ENCODE measurements at places on chromosomes 7 and 10. TPM values are rescaled to one million over a fixed set of nuclear protein-coding genes. Genes with fewer than 3 reads are reported as not detected.

GRCh38 chr7:1856161-1856887 lies 186.2 kb downstream of the ELFN1 start:
- H3K36me3 ChIP-seq, result no peaks in the 10 kb centered on the region
- H3K27ac ChIP-seq, result no peak overlapping the region
- H3K4me3 ChIP-seq, result no peak overlapping the region
- H3K4me1 ChIP-seq, result no peaks in the 10 kb centered on the region
- H3K27me3 ChIP-seq, result no peaks in the 10 kb centered on the region

DNA sequence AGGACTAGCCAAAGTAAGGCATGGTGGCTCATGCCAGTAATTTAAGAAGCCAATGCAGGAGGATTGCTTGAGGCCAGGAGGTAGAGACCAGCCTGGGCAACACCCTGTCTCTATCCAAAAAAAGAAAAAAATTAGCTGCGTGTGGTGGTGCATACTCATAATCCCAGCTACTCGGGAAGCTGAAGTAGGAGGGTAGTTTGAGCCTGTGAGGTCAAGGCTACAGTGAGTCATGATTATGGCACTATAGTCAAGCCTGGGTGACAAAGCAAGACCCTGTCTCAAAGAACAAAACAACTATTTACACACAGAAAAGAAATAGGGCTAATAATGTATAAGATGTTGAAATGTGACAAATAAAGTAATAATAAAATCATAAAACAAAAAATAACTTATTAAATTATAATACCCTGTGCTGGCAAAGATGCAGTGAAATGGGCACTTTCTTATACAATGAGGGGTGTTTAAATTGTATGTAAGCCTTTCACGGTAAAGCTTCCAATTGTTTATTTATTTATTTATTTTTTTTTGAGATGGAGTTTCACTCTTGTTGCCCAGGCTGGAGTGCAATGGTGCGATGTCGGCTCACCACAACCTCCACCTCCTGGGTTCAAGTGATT lies 175.2 kb downstream of the TPST1 start:
- no peaks in the 10 kb centered on the region for H3K4me1 ChIP-seq
- no peaks in the 10 kb centered on the region for H3K36me3 ChIP-seq
- H3K27ac ChIP-seq, result no peak overlapping the region
- no peaks in the 10 kb centered on the region for H3K27me3 ChIP-seq
- DNase-seq, result no peak

The NPTX2 gene
- polyA plus RNA-seq, result not detected

The TET1 gene
- 0.01 TPM for polyA plus RNA-seq

DNA sequence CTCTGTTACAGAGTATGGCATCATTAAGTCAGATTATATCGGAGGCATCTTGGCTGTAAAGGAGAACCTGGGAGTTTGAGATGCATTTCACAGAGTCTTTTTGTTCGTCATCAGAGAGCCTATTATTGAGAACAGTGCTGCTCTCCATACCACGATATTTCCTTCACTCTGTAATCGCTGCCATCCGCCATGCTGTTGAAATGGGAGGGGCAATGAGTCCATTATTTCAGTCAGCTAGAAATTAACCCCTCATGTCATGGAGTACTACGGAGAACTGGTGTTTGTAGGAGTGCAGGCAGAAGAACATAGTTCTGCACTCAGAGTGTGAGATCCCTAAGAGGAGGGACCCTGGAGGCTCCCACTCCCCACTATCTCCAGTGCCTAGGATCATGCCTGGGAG lies 59.2 kb downstream of the SLC16A12 start:
- no peaks in the 10 kb centered on the region for H3K27me3 ChIP-seq
- H3K36me3 ChIP-seq, result no peaks in the 10 kb centered on the region
- H3K27ac ChIP-seq, result no peak overlapping the region

The ARMC3 gene
- not detected for polyA plus RNA-seq

DNA sequence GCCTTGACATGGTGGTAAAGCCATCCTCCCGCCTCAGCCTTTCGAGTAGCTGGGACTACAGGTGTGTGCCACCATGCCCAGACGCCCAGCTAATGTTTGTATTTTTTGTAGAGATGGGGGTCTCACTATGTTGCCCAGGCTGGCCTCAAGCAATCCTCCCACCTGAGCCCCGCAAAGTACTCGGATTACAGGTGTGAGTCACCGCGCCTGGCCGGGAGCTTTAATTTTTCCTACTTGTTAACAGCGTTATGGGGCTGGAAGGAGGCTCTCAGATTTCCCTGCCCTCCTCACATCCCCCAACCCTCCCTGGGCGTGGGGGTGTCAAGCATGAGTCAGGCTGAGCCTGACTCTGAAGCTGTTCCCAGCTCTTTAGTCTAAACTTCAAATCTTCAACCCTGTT lies 8.3 kb downstream of the ALKBH4 start:
- no peak overlapping the region for H3K27ac ChIP-seq
- no peak for DNase-seq
- no peaks in the 10 kb centered on the region for H3K4me1 ChIP-seq
- peaks cover 33% of the 10 kb centered on the region for H3K36me3 ChIP-seq
- no peaks in the 10 kb centered on the region for H3K27me3 ChIP-seq

DNA sequence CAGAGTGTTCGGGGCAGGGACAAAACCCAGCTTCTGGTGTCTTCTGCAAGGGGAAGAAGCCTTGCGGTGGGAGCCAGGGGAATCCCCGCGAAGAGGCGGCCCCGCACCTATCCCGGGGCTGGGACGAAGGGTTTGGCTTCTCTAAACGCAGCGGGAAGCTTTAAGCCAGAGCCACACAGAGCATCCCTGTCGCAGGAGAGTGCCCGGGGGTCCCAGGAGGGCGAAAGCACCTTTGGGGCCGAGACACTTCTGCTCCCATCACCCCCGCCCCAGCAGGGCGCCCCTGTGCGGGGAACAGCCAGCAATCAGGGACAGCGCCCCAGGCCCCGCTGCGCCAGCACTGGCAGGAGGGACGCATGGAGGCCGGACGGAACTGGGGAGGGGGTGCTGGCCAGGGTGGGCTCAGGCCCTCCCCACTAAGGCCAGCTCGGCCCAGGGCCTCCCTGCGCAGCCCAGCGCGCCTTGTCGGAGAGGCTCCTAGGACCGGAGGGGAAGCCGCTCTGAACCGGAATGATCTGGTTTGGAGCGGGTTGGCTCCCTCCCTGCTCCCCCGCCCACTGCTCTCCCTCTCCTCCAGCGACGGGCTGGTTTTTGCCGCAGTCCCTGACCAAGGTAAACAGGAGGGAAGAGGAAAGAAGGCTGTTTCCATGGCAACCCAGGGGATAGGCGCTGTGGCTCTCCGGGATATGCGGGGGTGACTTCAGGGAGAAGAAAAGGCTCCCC lies 63.9 kb downstream of the TMEM209 start:
- no peaks in the 10 kb centered on the region for H3K27me3 ChIP-seq
- H3K4me3 ChIP-seq, result peak overlapping the region; percentile 72
- peak; percentile 30 for DNase-seq
- H3K27ac ChIP-seq, result no peak overlapping the region

- H3K4me1 ChIP-seq, result peaks cover 3% of the 10 kb centered on the region
- H3K36me3 ChIP-seq, result no peaks in the 10 kb centered on the region
- no peaks in the 10 kb centered on the region for H3K27me3 ChIP-seq
- no peak overlapping the region for H3K27ac ChIP-seq
- no peak for DNase-seq
Measured at GRCh38 chr7:36057323-36057722, 95.7 kb upstream of the EEPD1 start.

- no peak overlapping the region for H3K4me3 ChIP-seq
- no peak overlapping the region for H3K27ac ChIP-seq
- H3K36me3 ChIP-seq, result no peaks in the 10 kb centered on the region
- no peaks in the 10 kb centered on the region for H3K27me3 ChIP-seq
- no peak for DNase-seq
Measured at GRCh38 chr7:101951757-101952156, 134.3 kb downstream of the CUX1 start.

- no peaks in the 10 kb centered on the region for H3K27me3 ChIP-seq
- H3K27ac ChIP-seq, result no peak overlapping the region
- no peak overlapping the region for H3K4me3 ChIP-seq
- no peaks in the 10 kb centered on the region for H3K4me1 ChIP-seq
- no peaks in the 10 kb centered on the region for H3K36me3 ChIP-seq
Measured at GRCh38 chr7:110317541-110318265, 773.2 kb upstream of the LRRN3 start.

The NPY4R gene
- polyA plus RNA-seq, result not detected

DNA sequence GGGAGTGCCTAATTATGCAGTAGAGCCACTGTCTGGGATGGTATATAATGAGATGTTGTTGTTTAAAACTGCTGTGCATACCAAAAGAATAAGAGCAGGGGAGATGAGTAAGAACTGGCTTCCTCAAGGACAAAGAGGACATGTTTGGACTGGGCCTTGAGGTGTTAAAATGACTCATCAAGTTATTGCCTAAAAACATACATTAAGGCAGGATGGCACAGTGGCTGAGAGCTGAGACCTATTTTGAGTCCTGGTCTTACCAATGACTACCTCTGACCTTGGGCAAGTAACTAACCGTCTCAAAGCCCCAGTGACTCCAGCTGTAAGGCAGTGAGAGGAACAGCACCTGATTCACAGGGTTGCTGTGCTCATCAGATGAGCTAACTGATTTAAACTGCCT lies 71.1 kb downstream of the CFAP58 start:
- no peak overlapping the region for H3K27ac ChIP-seq
- DNase-seq, result no peak
- no peaks in the 10 kb centered on the region for H3K4me1 ChIP-seq
- no peaks in the 10 kb centered on the region for H3K27me3 ChIP-seq

The SH2D4B gene
- polyA plus RNA-seq, result not detected

GRCh38 chr7:35694161-35694783 lies 663 bp downstream of the HERPUD2 start:
- peaks cover 5% of the 10 kb centered on the region for H3K36me3 ChIP-seq
- H3K4me3 ChIP-seq, result peak overlapping the region; percentile 97
- H3K4me1 ChIP-seq, result peaks cover 72% of the 10 kb centered on the region
- peak overlapping the region; percentile 80 for H3K27ac ChIP-seq
- DNase-seq, result peak; percentile 12

DNA sequence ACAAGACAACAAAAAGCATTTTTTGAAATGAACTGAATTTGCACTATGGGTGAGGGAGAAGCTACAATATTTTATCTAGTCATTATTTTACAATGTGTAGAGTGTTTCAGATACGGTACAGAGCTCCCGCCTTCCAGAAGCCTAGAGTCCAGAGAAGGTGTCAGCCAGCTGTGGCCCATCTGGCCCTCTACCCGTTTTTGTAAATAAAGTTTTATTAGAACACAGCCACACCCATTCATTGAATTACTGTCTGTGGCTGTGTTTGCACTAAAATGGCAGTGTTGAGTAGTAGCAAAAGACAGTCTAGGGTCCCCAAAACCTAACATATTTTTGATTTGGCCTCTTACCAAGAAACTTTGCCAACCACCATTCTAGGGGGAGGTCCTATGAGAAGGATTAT lies 162.0 kb downstream of the JCAD start:
- H3K27me3 ChIP-seq, result no peaks in the 10 kb centered on the region
- H3K4me1 ChIP-seq, result no peaks in the 10 kb centered on the region
- DNase-seq, result no peak
- H3K27ac ChIP-seq, result no peak overlapping the region
- H3K4me3 ChIP-seq, result no peak overlapping the region

DNA sequence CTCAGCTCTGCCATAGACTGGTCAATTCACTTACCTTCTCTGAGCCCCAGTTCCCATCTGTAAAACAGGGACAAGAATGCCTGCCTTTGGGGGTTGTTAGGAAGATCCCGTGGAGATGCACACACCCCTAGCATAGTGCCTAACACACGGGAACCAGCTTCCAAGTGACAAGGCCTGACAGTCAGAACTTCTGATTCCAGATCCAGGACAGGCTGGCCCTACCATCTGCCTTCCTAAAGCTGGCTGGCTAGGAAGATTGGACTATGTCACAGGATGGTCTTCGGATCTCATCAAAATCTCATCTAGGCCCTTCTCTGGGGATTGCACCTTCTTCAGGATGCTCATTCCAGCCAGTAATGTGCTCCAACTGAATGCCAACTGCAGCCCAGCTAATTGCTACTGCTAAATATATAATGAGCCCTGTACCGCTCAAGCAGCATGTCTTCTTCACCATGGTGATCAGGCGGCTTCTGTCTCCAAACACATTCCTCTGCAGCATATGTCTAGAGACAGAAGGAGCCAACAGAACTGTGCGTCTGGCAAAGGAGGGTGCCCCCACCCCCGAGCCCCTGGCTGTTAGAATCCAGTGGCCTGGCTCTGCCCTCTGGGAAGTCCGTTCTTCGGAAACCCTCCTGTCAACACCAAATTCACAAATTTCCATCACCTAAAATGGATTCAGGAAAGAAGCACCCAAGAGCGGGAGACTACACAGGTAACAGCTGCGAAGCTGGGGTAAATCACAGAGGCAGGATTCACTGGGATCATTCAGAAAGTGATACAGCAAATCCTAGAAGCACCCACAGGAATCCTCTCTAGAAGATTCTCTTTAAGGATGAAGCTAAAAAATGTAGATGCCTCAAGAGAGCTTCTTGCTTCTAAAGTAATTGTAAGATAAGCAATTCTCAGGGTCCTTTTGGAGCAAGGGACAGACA lies 142.1 kb upstream of the EEPD1 start:
- H3K27me3 ChIP-seq, result no peaks in the 10 kb centered on the region
- H3K27ac ChIP-seq, result no peak overlapping the region
- H3K4me3 ChIP-seq, result no peak overlapping the region
- H3K36me3 ChIP-seq, result no peaks in the 10 kb centered on the region
- no peak for DNase-seq

GRCh38 chr7:25863005-25863728 lies 288.8 kb upstream of the NFE2L3 start:
- DNase-seq, result no peak
- no peak overlapping the region for H3K4me3 ChIP-seq
- H3K27ac ChIP-seq, result no peak overlapping the region
- peaks cover 100% of the 10 kb centered on the region for H3K27me3 ChIP-seq
- H3K4me1 ChIP-seq, result peaks cover 15% of the 10 kb centered on the region
- no peaks in the 10 kb centered on the region for H3K36me3 ChIP-seq

The NFKB2 gene
- polyA plus RNA-seq, result 6.8 TPM

DNA sequence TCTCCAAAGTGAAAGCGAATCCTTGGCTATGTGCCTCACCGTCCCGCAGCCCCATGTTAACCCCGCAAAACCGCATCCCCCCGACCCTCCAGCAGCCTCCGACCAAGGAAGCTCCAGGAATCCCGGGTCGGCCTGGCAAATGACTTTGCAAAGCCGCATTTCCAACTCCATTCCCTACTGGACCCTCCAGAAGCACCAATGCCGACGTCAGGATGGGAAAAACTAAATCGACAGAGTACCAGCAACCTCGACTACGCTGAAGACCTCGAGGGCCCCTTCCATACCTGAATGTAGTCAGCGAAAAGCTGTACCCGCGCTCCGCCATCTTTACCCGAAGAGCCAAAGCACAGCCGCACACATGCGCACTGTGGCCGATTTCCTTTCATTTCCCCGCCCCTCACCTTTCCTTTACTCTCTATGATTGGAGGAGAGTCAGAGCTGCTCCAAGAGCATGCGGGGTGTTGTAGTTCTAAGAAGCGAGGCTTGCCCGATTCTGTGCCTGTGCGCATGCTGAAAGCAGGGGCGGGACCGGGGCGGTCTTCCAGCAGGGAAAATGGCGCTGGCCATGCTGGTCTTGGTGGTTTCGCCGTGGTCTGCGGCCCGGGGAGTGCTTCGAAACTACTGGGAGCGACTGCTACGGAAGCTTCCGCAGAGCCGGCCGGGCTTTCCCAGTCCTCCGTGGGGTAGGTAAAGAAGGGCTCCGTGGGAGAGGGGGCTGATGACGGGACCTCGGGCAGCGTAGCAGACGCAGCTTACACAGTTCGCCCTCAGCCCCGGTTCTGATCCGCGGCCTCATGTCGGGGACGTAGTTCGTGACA lies at the start of the genes MRPL32 and PSMA2:
Gene MRPL32, plus strand, starts transcription at position 543 of the 818 bp plus-strand sequence. Its CDS starts 11 bp downstream, at position 554.
Gene PSMA2, minus strand, starts transcription at position 341 of the 818 bp plus-strand sequence. Its CDS starts 16 bp downstream, at position 325.
- H3K4me3 ChIP-seq, result peak within 1 kb of the TSS; percentile 100
- no peaks in the 10 kb centered on the region for H3K27me3 ChIP-seq
- DNase-seq, result peak; percentile 95
- H3K36me3 ChIP-seq, result peaks cover 20% of the 10 kb centered on the region

All from CD14-positive monocyte (primary cell).